ENCODE measurements at places on chromosomes 16 and 17.
A peak's percentile ranks its signal among the peaks of the same experiment; 100 is the strongest.

DNA sequence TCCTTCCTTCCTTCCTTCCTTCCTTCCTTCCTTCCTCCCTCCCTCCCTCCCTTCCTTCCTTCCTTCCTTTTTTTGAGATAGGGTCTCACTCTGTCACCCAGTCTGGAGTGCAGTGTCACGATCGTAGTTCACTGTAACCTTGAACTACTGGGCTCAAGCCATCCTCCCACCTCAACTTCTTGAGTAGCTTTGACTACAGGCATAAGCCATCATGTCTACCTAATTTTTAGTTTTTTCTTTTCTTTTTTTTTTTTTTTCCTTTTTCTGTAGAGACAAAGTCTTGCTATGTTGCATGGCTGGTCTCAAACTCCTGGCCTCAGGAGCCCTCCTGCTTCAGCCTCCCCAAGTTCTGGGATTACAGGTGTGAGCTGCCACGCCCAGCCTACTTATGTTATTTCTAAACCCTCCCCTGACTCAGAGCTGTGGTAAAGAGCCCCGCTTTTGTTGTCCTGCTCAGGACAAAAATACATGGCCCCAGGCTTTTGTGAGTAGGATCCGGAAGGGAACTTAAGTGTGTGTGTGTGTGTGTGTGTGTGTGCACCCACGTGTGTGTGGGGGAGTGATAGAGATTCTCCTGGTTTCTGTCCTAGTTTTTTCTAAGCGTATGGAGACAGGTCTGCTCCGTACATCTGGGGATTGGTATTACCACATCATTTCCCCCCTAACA is 67.1 kb downstream of the PRKCB start:
- DNase-seq, result no peak

- DNase-seq, result peak; percentile 73
Observed at GRCh38 chr17:75077496-75078283, 10.1 kb upstream of the SLC16A5 start.

GRCh38 chr16:11550791-11551498 is 35.8 kb downstream of the LITAF start:
- no peak for DNase-seq

GRCh38 chr16:52099382-52099781 is 447.6 kb downstream of the TOX3 start:
- no peak for DNase-seq

- DNase-seq, result no peak
Observed at GRCh38 chr17:43559161-43559816, 13.1 kb upstream of the ETV4 start.

DNA sequence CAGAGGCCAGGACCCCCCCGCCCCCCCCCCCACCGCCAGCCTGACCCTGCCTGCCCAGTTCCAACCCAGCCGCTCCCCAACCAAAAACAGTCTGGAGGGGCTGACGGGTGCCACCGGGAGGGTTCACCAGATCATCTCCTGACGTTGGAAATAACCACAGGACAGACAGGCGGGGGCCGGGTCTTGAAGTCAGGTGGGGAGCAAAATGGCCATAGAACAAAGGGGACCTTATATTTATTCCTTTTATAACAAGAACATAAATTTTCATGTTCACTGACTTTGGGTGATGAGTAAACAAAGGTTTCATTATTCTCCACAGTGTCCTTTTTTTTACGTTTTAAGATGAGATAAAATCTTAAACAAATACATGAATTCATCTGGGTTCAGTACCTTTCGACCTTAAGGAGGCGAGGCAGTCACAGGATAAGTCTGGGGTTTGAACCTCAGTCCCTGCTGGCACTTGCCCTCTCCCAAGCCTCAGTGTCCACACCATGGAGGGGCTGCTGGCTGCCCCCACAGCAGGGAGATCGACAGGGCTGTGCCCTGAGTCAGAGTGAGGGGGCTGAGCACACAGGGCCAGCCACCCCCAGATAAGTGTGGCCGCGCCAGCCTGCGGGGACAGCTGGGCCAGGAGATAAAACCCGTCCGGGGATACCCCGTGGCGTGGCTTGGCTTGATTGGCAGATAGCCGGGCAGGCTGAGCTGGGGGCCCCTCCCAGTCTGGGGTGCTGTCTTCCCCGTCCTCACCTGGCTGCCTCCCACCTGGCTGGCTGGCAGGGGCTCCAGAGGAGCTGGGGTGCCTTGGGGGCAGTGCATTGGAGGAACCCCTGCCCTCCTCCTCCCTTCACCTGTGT is 15.0 kb downstream of the SLC7A5 start:
- no peak for DNase-seq

DNA sequence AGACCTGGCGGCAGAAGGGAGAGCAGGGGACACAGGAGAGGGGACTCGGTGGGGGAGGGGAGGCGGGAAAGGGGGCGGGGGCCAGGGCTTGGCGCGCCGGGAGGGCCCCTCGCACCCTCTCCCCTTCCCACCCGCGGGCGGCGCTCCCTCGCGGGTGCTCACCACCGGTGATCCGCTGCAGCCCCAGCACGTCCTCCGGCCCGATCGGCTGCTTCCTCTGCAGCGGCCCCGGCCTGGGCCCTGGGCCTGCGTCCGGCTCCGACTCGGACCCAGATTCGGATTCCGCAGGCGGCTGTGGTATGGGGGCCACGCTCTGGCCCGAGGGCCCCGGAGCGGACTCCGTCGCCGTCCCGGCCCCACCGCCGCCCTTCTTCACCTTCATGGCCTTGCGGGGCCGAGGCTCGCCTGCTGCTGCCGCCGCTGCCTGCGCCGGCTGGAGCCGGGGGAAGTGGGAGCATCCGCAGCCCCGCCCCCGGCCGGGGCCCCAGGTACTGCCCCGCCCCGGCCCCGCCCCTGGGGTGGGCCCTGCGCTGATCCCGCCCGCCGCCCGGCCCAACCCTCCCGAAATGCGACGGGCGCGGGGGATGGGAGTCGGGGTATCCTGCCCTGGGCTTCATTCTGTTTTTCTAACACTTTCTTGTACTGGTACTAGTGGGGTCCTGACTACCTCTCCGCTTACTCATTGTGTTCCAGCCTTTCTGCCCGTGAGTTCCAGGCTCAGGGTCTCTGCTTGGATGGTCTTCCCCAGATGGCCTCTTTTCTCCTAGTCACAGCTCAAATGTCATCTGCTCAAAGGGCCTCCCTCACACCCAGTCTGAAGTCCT is at the start of gene UNC119:
TSS of gene UNC119 (minus strand) at position 449 of the 824 bp plus-strand sequence. CDS start at position 382, 67 bp downstream.
- DNase-seq, result peak; percentile 95

DNA sequence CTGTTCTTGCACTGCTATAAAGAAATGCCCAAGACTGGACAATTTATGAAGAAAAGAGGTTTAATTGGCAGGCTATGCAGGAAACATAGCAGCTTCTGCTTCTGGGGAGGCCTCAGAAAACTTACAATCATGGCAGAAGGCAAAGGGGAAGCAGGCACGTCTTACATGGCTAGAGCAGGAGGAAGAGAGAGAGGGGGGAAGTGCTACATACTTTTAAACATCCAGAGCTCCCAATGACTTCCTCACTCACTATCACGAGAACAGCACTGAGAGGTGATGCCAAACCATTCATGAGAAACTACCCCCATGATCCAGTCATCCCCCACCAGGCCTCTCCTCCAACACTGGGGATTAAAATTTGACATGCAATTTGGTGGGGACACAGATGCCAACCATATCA is 13.3 kb downstream of the WFIKKN2 start:
- DNase-seq, result no peak

DNA sequence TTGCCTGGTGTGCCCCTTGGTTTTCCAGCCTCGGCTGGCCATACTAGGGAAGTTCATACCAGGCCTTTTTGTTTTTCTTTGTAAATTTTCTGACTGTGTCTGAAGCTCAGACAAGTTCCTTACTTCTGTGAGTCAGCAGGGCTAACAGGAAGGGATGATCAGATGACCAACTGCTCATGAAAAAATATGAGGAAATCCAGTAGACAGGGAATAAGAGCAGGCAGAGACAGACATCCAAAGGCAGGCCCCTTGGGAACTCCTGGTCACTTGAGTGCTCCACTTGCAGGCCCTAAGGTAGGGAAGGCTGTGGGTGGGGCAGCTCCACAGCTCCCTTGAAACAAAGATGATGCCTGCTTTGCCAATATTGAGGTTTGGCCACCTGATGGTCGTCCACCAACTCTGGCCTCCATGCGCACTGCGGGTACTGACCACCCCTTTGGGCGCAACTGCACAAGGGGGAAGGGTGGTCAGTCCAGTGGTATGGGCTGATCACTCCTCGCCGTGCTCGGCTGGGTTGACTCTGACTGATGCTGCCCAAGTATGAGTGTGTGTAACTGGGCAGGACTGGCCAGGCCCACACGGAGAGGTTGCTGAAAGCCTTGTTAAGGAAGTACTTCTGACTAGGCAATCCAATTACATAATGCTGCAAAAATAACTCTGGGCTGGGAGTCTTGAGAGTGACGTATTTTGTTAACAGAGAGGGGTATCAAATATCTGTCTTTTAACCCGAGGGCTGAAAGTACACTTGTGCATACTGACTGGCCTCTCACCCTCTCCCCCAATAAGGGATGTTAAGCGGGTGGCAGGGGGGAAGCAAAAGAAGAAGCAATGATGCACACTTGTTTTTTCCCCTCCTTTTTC is 20.8 kb upstream of the ZFHX3 start:
- DNase-seq, result peak; percentile 84

DNA sequence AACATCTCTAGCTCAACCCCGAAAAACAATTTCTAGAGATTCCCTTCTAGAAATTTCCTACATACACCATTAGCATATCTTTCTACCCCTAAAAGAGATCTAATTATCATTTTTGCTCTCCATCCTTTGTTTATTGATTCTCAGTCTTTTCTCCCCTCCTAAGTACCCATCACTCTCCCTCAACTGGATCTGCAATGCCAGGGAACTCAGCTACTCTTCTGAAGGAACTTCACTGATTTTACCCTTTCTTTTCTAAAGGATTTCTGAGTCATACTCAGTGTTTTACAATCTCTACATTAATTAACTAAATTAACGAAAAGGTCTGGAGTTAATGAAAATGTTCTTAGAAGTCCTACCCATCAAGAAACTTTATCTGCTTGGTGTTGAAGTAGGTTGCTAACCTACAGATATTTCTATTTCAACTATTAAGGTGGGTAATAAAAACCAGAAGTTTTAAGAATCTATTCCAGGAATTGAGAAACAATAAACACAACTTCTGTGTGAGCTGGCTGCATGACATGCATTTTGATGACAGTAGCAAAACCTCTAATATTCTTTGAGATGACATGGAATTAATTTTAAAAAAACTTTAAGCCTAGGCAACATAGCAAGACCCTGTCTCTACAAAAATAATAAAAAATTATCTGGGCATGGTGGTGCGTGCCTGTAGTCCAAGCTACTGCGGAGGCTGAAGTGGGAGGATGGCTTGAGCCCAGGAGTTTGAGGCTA is 13.6 kb downstream of the CREBBP start:
- no peak for DNase-seq

DNA sequence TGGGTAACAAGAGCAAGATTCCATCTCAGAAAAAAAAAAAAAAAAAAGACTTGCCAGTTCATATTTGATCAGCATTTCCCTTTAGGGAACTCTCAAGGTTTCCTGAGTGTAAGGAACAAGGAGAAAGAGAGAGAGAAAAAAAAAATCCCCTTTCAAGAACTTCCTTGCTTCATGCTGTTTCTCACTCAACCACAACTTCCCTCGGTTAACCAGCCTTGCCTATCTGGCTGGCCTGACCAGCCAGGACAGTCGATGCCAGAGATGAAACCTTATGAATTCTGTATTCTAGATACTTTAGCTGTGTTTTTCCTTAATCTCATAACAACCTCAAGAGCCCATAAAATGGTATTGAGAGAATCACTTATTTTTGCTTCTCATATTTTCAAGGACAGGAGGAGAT is 2.6 kb upstream of the N4BP1 start:
- no peak for DNase-seq

DNA sequence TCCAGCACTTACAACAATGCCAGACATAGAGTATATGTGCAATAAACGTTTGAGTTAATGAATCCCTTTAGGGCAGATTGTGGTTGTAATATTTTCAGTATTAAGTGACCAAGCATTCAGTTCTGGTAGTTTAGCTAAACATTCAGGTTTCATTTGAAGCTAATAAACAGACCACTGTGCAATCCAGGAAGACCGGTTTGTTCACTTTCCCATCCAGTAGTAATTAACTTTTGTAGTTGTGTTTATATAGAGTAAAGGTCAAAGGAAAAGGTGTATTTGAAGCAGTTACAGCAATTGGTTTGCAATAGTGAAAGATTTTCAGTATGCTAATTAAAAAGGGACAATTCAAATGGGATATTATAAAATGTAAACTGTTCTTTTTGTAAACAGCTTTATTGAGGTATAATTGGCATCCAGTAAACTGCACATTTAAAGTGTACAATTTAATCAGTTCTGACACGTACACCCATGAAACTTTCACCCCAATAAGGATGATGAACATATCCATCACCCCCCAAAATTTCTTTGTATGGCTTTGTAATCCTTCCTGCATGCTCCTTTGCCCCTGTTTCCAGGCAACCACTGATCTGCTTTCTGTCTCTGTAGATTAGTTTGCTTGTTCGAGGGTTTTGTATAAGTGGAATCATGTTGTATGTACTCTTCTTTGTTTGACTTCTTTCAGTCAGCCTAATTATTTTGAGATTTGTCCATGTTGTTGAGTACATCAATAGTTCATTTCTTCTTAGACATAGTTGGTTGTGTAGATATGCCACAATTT is 26.3 kb downstream of the MRTFB start:
- no peak for DNase-seq

Measured in AG08396 (cell line).